K562 (cell line): ENCODE measurements at places on chromosomes 1 and 21. TPM values are rescaled to one million over a fixed set of nuclear protein-coding genes. Genes with fewer than 3 reads are reported as not detected.

Gene TGFB2
- polyA plus RNA-seq = not detected in 2 replicates

Gene STYXL2
- polyA plus RNA-seq = not detected in 2 replicates

Gene S100A7A
- not detected in 2 replicates for polyA plus RNA-seq

Gene CELA3A
- not detected in 2 replicates for polyA plus RNA-seq

Gene PCAT6
- 0.13 and 1.0 TPM in 2 replicates for polyA plus RNA-seq

Gene PCSK9
- 37.9 and 43.9 TPM in 2 replicates for polyA plus RNA-seq

Gene KRTAP20-2
- not detected in 2 replicates for polyA plus RNA-seq

Gene LINGO4
- polyA plus RNA-seq = not detected in 2 replicates

Gene TNFRSF4
- polyA plus RNA-seq = 0.16 TPM in 1 of 2 replicates, not detected in the other

Gene S100B
- polyA plus RNA-seq = not detected in 2 replicates

Gene EYA3
- polyA plus RNA-seq = 27.7 and 30.0 TPM in 2 replicates

Gene YBX1
- polyA plus RNA-seq = 1,176 and 1,182 TPM in 2 replicates

Gene KIF14
- 25.1 and 29.0 TPM in 2 replicates for polyA plus RNA-seq

GRCh38 chr1:150005606-150006005, 4.9 kb downstream of the OTUD7B start:
- no peak for DNase-seq

GRCh38 chr1:208691012-208691411, 446.8 kb upstream of the PLXNA2 start:
- no peak for DNase-seq

DNA sequence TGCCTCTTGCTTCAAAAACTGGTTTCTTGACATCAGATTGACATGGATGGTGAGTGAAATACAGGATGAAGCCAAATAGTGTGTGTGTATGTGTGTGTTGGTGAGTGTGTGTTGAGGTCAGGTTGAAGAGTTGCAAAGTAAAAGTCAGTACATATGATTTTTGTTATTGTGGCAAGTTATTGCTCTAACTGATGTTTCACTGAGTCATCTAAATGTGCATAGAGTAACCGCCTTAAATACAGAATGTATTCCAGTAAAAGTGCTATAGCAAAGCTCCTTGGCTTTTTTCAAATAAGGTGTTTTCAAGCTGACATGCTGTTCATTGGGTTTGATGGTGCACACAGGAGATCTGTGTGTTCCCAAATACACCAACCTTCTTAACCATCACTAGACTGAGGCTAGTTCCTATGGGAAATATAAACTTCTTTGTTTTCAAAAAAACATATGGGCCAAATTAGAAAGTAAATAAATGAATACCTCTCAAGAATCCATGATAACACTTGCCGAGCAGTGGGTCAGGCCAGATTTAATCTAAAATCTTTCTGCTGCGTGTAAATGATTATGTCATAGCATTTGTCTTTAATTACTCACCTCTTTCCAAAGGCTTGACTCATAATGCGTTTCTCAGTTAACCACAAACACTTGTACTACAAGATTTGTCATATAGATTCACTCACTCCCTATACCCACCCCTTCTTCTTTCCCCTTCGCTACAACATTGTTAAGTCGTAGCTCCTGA, 151.1 kb downstream of the LYPLAL1 start:
- DNase-seq = no peak

DNA sequence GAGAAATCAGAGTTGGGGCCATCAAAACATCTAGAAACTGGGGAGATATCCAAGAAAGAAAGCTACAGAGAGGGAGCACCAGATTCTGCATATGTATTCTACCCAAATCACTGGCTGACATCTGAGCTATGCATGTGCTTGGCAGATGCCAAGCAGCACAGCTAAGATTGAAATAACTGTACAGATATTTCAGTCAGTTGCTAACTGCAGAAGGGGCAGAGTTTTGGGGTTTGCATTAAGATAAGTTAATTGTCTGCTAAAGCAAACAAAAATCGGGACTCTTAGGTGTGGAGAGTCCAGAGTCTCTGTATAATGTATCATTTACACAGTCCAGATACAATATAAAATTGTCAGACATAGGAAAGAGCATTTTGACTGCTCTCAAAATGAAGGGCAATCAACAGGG, 437.1 kb downstream of the PTBP2 start:
- no peak for DNase-seq

- no peak for DNase-seq
These were observed 118.7 kb upstream of the CD34 start for GRCh38 chr1:208029381-208030287.

GRCh38 chr1:21586846-21587601, 77.8 kb downstream of the ALPL start:
- peak; percentile 81 for DNase-seq

GRCh38 chr1:22780696-22781095, 70.1 kb downstream of the EPHB2 start:
- DNase-seq = peak; percentile 98

DNA sequence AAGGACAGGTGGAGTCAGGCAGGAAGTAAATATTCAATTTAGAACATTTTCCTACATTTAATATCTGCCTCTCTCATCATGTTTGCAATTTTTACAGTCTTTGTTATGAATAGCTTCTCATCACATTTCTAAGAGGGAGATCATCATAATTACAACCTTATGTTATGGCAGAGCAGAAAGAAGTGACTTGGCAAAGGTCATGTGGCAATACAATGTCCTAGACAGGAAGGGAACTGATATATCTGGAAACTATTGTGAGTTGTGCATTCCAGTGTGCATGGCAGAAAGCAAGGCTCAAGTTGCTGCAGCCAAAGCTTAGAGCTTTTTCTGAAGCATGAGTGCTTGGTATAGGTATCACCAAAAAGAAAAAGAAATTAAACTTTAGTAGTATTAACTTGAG, 43.8 kb upstream of the PRRX1 start:
- DNase-seq = no peak

- DNase-seq = no peak
These were observed 59.7 kb downstream of the MYOM3 start for GRCh38 chr1:24052220-24052619.

- no peak for DNase-seq
These were observed 97.0 kb downstream of the UBR4 start for GRCh38 chr1:19112891-19113696.

- peak; percentile 40 for DNase-seq
These were observed 76.5 kb downstream of the VWA5B1 start for GRCh38 chr1:20367116-20367585.

DNA sequence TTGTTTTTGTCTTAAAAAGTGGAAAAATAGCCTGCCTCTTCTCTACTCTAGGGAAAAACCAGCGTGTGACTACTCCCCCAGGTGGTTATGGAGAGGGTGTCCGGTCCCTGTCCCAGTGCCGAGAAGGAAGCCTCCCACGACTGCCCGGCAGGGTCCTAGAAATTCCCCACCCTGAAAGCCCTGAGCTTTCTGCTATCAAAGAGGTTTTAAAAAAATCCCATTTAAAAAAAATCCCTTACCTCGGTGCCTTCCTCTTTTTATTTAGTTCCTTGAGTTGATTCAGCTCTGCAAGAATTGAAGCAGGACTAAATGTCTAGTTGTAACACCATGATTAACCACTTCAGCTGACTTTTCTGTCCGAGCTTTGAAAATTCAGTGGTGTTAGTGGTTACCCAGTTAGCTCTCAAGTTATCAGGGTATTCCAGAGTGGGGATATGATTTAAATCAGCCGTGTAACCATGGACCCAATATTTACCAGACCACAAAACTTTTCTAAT, 35.0 kb upstream of the TDRD10 start:
- peak; percentile 44 for DNase-seq

- DNase-seq = no peak
These were observed 50.4 kb downstream of the SLC16A1 start for GRCh38 chr1:112905395-112906149.

DNA sequence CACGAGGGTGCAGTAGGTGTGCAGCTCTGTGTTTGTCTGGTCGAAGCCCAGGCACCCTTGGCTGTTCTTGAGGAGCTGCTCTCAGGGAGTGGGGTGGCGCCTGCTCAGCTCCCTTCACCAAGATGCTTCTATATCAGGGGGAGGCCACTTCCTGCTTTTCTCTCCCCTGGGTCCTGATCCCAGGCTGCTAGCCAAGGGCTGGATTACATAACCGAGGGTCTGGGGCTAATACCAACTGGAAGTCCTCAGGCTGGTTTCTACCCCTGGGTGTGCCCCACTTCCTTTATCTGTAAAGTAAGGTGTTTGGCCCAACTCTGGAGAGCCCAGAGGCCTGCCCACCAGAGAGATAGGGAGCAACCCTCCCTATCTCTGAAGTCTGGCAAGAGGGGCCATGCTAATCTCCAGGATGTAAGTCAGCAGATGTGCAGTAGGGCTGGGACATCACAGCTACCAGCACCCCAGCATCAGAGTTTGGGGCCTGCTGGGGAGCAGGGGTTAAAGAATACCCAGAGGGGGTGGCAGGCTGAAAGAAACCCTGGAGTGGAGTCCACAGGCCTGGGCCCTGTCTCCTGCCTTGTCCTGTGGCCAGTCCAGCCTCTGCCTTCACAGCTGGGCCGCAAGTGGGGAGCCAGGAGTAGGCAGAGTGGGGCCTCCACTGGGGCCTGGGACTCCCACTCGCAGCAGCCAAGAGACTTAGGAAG, 2.1 kb downstream of the SELENBP1 start:
- peak; percentile 79 for DNase-seq

- no peak for DNase-seq
These were observed 145.6 kb downstream of the FMN2 start for GRCh38 chr1:240237305-240237721.

- peak; percentile 97 for DNase-seq
These were observed 15.9 kb downstream of the ESPN start for GRCh38 chr1:6440198-6441126.

GRCh38 chr1:176858433-176858916, 306.0 kb downstream of the ASTN1 start:
- no peak for DNase-seq

- no peak for DNase-seq
These were observed 25.0 kb downstream of the SLC37A1 start for GRCh38 chr21:42538479-42539275.

GRCh38 chr1:84291882-84292655, 9.4 kb upstream of the SAMD13 start:
- no peak for DNase-seq

DNA sequence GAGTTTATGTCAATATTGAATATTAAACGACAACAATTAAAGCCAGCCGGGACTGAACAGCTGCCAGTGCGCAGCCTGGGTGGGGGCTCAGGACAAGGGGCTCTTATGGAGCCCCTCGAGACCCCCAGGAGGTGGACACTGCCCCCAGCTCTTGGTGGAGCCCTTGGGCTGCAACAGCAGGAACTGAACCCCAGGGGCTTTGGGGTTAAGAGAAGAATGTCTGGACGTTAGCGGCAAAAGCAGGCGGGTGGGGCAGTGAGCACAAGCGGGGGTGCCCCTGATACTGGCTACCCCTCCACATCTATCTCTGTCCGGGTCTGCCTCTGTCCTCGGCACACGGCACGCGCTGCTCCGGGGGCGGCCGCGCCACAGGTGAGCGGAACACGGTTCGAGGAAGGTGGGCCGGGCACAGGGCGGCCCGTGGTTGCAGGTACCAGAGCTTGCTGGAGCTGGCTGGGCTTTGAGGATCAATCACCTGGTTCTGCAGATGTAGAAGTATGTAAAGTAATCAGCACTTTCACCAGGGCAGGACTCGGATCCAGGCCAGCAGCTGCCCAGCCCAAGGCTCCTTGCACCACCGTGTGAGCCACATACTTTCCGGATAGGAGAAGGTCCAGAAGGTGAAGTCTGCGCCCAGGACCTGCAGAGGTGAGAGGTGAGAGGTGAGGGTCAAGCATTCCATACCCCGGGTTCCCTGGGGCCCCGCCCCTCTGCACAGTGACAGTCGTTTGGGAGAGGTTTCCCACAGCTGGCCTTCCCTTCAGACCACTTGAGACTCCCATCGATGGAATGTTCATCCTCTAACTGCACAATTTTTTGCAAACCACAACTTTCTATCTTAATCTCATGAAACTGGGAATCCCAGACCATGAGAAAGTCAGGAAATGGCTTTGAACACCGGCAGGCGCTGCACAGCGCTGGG, 12.4 kb upstream of the POFUT2 start:
- no peak for DNase-seq

GRCh38 chr1:230141021-230141648, 74.1 kb downstream of the GALNT2 start:
- DNase-seq = no peak

DNA sequence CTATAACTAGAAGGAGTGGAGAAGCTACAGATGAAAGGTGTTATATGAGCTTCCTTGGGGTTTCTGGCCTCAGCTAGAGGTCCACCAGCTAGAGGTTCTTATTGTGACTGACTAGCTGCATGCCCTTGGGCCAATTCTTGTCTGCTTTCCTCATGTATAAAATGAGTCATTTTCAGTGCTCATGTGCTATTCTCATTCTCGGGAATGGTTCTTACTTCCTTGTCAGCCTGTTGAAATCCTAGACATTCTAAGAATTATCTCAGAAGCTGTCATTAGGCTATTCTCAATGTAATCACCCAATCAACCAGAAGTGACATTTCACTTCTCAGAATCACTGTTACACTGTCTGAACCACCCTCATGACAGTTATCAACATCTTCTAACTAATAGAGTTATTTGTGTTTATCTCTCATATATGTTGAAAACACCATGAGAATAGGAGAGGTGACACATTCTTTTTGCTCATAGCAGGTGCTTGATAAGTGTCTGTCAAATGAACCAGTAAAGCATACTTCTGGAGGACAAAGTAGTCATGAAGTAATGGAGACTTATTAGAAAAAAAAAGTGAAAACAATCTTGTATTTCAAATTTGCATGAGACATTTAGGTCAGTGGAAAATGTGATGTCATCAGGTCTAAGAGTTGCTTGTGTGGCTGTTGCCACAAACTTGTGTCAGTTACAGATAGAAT, 122.8 kb upstream of the IVNS1ABP start:
- no peak for DNase-seq

DNA sequence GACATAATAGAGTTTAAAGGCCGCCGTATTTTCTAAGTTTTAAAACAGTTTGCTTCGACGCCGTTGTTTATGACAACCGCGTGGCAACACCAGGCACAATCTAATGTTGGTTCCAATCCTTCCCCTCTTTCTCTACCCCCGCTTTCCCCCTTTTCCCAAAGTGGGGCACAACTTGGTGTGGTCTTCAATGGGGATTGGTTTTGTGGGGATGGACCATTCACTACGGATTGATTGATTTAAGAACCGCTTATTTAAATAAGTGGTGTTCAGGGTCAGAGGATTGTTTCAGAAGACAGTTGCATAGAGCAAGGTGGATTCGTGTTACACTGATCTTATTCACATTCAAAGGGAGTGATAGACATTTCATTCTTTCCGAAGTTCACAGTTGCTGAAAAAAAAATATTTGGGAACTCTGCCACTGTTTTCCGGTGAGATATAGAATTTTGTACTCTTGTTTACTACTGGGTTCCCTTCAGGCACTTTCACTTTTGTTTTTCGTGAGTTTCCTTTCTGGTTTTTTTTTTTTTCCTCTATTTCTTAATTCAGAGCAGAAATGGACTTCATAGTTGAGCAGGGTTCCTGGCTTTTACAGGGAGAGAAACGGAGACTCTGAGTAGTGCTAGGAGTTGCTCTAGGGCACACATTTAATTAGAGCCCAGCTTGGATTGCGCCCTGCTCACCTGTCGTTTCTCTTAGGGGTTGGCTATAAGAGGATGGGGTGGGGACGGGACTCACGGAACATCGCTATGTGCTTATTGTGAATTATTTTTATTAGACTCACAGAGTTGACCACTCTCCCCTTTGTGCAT, 79.6 kb upstream of the AK4 start:
- DNase-seq = peak; percentile 41

- DNase-seq = no peak
These were observed 34.4 kb upstream of the ID3 start for GRCh38 chr1:23593556-23594148.
